ENCODE measurements at places on chromosomes 11 and 22.
A peak's percentile ranks its signal among the peaks of the same experiment; 100 is the strongest.

GRCh38 chr11:24636291-24636629, 139.4 kb downstream of the LUZP2 start:
- DNase-seq: no peak

- no peak for DNase-seq
Measured at GRCh38 chr22:39244496-39245129, at the start of gene PDGFB. TSS of gene PDGFB (minus strand) at chr22:39244982. CDS start at chr22:39243963, 1,019 bp downstream.

DNA sequence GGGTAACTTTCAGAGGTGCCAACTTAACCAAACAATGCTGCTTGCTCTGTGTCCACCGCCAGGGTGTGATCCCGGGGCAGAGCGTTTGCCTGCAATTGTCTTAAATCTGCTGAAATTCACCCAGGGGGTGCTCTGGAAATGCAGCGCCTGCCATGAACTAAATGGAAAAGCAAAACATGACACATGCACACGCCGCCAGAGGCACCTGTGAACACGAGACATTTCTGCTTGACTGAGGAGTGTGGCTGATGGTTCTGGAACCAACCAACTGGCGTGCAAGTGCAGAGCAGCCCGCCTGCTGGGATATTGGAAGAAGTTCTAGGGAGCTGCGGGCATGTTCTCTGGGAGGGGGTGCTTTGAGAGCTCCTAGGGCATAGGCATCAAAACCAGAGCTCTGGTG, 30.4 kb downstream of the DSCAML1 start:
- no peak for DNase-seq

DNA sequence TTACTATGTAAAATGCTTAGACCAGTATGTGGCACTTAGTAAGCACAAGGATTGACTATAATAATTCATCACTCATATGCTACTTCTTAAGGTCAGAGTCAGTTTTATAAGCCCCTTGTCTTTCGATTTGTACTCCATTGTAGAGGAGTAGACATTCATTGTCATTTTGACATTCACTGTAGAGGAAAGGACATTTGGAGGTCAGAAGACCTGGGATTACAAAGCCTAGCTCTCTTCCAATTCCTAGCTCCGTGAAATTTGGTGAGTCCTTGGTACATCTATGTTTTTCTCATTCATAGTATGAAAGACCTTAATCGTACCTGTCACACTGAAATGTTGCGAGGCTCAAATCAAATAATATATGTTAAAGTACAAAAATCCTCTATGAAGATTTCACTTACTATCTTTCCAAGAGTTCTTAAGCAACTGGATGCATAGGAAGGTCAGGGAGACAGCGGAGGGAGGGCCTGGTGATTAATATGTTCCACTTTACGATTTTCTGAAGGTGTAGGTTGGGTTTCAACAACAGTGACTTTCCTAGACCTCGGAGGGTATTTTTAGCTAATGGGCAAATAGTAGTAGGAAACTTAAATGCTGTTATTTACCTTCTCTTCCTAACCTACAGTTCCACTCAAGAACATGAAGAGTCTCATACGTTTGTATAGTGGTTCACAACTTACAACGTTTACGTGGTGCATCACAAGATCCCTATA, 1.4 kb upstream of the EMSY start:
- DNase-seq: no peak

- no peak for DNase-seq
Measured at GRCh38 chr11:109426442-109427240, 4.7 kb downstream of the C11orf87 start.

- no peak for DNase-seq
Measured at GRCh38 chr22:37219533-37219932, 7.3 kb upstream of the SSTR3 start.

DNA sequence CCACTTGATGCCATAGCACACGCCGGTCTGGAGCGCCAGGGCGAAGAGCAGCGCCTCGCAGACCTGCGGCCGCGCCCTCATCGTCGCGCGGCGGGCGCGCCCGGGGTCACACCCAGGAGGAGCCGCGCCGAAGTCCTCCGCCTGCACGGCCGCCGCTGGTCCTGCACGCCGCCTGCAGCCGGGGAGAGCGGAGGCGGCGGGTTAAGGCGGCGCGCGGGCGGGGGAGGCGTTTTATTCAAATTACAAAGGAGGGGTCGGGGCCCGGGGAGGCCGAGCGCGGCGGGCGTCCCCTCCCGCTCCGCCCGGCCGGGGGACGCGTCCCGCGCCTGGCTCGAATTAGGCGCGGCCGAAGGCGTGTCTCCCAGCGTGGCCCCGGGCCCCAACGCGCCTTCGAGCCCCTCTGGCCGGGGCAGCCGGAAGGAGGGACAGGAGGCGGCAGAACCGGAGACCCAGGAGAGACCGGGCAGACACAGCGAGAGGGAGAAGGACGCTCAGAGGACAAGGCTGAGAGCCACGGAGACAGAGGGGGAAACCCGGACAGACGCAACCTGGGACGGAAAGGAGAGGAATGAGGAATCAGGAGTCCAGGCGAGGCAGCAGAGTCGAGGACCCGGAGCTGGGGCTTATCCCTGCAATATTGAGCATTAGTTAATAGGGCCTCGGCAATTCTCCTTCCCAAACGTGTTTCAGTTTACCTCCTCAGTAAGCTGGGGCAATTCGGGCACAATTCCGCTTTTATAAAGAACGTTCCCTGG, at the start of gene WNT11:
Gene WNT11 (minus strand): TSS at position 176 of the 755 bp plus-strand sequence. CDS start 95 bp downstream, at position 81.
- peak; percentile 20 for DNase-seq

- no peak for DNase-seq
Measured at GRCh38 chr11:74316772-74317505, 5.5 kb upstream of the P4HA3 start.

GRCh38 chr11:46669711-46670139, 30.7 kb downstream of the ARHGAP1 start:
- DNase-seq: no peak

DNA sequence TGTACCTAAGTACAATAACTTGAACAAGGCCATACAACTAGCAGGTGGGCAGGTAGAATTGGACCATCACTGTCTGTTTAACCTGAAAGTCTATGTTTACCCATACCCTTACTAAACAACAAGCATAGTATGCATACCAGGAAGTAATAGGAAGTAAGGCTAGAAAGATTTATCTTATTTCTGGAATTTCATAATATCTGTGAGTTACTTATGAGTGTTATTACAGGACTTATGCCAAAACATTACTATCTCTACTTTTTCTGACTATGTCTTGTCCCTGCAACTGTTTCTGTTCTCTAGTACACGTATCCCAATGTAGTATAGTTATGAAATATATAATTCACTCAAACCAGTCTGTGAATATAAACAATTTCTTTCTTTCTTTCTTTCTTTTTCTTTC, 1400.8 kb upstream of the TENM4 start:
- no peak for DNase-seq

- no peak for DNase-seq
Measured at GRCh38 chr11:45880772-45881570, 4.5 kb upstream of the MAPK8IP1 start.

DNA sequence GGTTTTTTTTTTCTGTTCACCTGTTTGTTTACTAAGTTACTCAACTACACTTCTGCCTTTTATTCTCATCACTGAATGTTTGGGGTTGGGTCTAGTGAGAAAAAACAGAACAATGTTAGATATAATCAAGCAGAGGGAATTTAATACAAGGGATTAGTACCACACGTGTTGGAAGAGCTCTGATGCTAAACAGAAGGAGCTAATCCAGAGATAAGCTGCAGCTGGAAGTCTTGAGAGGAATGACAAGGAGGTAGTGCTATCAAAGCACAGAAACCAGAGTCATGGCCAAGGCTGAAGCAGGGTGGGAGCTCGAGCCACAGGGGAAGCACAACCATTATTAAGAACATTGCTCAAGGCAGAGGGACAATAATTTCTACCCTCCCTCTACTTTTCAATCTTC, 604.1 kb upstream of the ANO5 start:
- no peak for DNase-seq

GRCh38 chr11:130629039-130629438, 180.6 kb downstream of the ADAMTS15 start:
- DNase-seq: no peak

- no peak for DNase-seq
Measured at GRCh38 chr11:3227568-3228444, 4.4 kb downstream of the MRGPRE start.

GRCh38 chr11:507727-508515, 879 bp upstream of the RNH1 start:
- no peak for DNase-seq

- DNase-seq: no peak
Measured at GRCh38 chr11:104490182-104490581, 326.2 kb upstream of the PDGFD start.

DNA sequence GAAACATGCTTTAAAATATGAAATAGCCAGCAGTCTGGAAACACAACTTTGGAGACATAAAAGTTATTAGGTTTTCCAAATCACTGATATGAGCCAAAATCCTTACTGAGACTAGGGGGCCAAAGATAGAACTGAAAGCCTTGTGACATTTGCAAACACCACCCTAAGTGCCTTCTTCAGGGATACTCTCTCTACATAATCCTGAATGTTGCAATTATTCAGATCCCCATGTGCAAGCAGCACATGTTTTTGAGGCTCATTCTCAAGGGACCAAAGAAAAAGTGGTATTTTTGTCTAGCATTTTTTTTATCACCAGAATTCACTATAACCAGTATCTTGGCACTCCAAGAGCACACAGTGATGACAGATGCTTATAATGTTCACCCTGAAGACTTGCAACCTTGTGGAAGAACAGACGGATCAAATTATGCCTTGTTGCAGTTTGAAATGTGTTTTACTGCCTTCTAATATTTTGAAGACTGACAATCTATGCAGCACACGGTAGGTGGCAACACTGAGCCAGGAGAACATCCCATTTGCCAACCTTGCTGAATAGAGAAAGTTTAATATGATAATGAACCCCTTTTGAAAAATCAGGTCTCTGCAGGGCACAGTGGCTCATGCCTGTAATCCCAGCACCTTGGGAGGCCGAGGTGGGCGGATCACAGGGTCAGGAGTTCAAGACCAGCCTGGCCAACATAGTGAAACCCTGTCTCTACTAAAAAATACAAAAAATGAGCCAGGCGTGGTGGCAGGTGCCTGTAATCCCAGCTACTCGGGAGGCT, 78.5 kb downstream of the PLEKHA7 start:
- DNase-seq: no peak

- DNase-seq: no peak
Measured at GRCh38 chr11:128148208-128148607, 439.1 kb downstream of the ETS1 start.

DNA sequence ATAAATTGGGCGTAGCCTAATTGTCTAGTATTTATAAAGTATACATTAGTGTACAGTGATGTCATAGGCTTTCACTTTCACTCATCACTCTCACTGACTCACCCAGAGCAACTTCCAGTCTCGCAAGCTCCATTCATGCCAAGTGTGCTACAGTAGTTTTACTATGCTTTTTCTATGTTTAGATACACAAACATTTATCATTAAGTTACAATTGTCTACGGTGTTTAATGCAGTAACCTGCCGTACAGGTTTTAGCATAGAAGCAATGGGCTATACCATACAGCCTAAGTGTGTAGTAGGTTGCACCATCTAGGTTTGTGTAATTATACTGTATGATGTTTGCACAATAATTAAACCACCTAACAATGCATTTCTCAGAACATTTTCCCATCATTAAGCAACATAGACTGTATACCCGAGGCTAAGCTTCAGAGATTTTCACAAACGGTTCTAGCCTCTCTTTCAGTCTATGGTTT, 17.5 kb downstream of the OR9G1 start:
- no peak for DNase-seq

DNA sequence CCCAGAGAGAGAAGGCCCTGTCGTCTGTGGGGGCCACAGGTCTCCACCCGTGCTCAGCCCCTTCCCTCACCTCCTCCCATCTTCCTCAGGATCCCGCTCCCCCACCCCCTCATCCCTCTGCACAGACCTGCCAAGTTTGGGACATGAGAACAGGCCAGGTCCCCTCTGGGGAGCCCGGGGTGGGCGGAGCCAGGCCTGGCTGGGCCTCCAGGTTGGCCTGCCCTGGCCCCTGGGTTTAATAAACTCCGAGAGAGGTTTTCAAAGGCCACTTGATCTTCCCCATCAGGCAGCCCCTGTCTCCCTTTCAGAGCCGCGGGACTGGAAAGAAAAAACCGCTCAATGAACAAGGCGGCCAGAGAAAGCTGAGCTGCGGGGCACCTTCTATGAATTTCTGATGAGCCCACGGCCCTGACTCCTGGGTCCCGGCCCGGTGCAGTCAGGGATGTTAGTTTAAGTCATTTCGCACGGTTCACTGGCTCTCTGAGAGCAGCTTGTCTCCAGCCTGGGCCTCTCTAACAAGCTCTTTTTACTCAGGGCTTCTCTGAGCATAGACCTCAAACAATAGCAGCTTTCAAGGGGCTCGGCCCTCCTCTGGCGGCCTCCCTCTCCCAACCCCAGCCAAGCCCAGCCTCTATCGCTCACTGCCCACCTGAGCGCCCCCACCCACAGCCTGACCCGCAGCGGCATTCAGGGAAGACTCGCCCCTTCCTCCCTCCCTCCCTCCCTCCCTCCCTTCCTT, 64.8 kb downstream of the RPUSD4 start:
- DNase-seq: no peak

DNA sequence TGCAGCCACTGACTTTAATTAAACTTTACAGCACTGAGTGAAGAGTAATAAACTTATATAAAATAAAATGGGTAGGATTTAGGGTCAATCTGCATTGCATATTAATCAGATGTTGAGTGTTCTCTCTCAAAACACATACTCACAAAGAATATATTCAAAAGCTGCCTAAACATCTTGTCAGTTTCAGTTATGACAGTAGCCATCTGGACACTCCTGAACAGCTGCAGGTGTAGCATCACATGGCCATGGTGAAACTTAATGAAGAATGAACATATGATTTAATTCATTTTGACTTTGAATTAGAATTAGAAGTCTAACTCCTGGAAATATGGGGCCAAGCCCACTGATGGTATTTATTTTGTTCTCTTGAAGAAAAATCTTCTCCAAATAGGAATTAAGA, 684.3 kb upstream of the RAG2 start:
- DNase-seq: no peak

DNA sequence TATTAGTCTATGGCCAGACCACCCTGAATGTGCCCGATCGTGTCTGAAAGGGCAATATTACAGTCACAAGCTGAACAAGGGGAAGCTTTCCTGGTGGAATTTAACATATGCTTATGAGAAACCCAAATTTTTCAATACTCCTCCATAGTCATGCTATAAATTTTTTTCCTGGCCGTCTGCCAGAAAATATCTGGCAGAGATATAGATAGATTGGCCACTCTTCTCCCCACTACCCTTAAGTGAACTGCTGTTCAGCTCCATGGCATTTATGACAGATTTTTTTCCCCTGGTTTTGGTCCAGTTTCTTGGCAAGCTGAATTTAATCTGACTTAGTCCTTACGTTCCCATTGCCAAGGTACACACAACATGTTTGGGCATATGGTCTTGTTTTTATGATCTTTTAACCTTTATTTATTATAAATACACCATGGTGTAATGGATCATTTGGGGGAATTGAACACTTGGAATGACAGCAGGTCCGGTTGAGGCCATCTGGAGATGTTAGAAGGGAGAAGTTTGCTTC, 328.5 kb downstream of the CNTN5 start:
- DNase-seq: no peak
